MM.1S (cell line): ENCODE measurements at places on chromosomes 5 and 9.

DNA sequence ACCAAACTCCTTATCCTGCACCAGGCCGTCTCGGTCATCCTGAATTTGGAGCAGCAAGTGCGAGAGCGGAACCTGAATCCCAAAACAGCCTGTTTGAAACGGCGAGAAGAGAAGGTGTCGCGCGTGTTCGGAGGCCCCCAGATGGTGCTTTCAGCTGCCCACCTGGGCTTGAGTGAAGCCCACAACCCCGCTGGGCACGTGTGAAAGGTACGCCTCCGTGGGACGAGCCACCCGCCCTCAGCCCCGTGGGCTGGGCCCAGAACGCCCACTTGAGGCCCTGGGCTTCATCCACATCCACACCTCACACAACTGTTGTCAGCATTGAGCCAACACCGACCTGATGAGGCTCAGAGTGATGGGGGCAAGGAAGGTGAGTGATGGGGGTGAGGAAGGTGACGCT lies 72.8 kb downstream of the INSL6 start:
- no peak for DNase-seq

DNA sequence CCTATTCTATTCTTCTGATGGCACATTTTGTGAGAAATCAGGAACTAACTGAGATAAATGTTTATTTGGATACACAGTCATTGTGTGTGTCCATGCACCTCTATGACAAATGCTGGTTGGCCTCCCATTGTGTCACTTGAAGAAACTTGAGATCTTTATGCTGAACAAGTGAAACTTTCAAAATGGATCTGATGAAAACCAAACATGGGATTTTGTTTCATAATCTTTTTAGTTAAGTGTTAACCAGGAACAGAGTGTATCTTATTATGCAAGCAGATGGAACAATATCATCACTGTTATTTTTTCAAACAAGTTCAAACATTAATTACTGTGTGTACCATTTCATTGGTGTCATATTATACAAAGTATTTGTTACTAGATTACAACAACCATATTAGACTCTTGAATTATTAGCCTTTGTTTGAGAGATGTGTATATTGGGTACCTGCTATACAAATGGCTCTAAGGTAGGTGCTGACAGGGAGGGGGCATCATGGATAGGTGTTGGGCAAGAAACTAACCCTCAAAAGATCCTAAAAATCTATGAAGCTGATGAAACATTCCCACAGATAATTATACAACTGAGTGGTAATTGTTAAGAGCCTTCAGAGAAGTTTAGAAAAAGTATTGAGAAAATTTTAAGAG lies 159.8 kb downstream of the PALM2AKAP2 start:
- DNase-seq: no peak

GRCh38 chr5:179914032-179914755 lies 6.5 kb upstream of the TBC1D9B start:
- DNase-seq: no peak

- DNase-seq: no peak
Observed at GRCh38 chr9:108704156-108704852, 151.5 kb downstream of the ACTL7B start.

GRCh38 chr9:20929276-20929675 lies 102.2 kb downstream of the HACD4 start:
- no peak for DNase-seq

- peak; percentile 89 for DNase-seq
Observed at GRCh38 chr5:148090773-148091250, 27.0 kb downstream of the SPINK5 start.

- no peak for DNase-seq
Observed at GRCh38 chr9:4235871-4236804, 63.7 kb downstream of the GLIS3 start.

- DNase-seq: peak; percentile 91
Observed at GRCh38 chr9:89498852-89499480, 1.1 kb upstream of the SEMA4D start.

GRCh38 chr5:80865551-80865950 lies 94.6 kb upstream of the RASGRF2 start:
- DNase-seq: no peak

- no peak for DNase-seq
Observed at GRCh38 chr5:1874771-1875220, 7.9 kb downstream of the IRX4 start.

DNA sequence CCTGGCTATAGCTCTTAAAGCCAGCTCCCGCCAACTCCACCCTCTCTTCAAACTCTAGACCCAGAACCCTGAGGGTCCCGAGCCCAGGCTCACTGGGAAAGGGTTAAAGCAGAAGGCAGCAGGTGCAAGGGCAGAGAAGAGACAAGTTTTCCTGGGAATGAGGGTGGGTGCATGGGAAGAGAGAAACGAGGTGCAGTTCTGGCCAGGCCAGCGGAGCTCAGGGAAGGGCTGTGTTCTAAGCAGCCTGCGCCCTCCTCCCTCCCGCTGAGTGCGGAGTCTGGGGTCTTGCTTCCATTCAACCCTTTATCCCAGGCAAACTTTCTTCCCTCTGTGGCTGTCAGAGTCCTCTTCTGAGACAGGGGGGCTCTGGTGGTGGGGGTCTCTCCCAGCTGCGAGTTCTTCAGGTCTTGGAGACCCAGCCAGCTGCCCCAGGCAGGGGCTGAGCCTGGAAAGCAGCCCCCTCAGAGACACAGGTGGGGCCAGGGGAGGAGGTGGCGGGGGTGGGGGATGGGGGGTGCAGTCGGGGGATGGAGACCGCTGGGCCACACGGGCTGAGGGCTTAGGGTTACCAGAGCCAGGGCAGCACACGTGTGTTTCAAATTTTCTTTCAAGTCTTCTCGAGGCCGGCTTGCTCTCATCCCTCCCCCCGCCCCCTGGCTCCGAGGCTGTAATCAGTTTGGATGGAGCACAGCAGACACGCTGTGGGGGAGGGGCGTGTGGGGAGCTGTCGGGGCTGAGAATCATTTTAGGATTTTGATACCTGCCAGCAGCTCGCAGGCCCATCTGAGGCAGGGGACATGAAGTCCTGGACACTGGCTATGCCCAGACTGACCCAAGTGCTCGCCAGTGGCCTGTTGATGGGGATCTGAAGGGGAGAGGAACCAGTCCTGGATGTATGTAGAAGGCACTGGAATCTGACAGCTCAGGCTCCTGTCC lies 169.6 kb upstream of the SMIM23 start:
- no peak for DNase-seq

DNA sequence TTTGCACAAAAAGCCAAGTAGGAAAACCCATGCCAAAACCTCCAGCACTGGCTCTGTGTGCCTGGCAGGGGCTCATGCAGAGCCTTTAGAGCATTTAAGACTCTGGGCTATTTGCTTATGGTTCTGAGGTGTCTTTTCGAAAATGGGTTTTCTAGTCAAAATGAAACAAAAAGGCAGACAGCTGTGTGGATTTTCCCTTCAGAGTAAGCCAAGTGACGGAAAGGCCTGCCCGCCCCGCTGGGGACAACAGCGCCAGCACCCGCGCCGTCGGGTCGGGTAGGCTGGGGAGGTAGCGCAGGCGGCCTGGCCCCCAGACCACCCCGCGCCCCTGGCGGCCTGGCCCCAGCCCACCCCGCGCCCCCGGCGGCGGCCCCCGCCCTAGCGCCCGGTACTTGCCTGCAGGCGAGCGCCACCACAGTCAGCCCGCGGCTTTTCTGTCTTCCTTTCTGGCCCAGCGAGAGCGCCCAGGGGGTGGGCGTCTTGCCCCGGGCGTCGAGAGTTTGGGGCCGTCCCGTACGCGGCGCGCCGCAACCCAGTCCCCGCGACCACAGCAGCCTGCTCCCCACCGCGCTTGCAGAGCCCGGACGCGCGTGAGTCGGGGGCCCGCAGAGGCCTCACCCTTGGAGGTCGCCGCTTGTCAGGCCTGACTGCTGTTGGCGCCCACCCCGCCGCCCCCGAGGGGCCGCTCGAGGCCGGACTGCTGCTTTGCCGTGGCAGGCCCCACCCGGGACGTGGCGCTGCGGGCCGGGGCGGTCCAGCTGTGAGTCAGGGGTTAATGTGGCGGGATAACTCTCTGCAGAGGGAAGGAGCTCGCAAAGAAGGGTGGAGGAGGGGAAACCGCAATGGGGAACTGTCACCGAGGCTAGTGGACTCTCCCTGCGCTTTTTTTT lies at the start of gene TICAM2:
Gene TICAM2, minus strand, starts transcription at position 779 of the 890 bp plus-strand sequence. CDS start 21,223 bp downstream, outside the sequence.
- peak; percentile 64 for DNase-seq

DNA sequence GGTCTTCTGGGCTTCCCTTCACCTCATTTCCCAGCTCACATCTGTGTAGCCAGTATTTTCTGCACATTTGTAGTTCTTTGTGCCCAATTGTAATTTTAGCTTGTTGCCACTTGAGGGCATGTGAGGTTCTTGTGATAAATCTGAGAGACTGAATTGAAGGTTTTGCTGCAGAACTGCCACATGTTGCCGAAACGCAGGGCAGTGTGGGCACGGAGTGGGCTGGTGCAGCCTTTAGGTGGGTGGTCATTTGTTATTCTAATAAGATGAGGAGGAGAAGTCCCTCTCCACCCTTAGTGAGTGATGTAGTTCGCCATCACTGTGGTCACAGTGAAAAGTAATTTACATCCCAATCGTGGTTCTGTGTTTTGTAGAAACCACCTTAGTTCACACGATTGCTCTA lies 21.2 kb downstream of the OTULIN start:
- DNase-seq: peak; percentile 46

DNA sequence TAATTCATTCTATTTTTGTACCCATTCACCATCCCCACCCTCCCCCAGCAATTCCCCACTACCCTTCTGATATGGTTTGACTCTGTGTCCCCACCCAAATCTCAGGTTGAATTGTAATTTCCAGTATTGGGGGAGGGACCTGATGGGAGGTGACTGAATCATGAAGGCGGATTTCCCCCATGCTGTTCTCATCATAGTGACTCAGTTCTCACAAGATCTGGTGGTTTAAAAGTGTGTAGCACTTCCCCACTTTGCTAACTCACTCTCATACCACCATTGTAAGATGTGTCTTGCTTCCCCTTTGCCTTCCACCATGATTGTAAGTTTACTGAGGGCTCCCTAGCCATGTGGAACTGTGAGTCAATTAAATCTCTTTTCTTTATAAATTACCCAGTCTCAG lies 25.9 kb upstream of the TESK1 start:
- DNase-seq: no peak

- no peak for DNase-seq
Observed at GRCh38 chr9:79165020-79165780, 406.6 kb upstream of the TLE4 start.

DNA sequence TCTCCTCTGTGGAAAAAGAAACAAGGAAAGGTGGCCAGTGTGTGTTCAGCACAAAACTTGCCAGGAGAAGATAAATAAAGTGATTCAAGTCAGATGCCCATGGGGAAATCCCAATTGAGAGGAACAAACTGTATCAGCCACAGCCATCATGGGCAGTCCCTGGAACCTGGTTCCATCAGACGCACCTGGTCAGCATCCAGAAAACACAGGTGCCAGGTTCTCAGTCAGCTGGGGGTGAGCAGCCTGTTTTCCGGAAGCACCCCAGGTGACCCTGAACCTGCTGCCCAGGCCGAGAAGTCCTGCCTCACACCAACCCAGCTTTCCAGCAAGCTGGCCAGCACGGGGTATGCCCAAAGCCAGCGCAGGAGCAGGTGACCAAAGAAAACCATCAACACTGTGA lies 30.5 kb downstream of the PTCH1 start:
- no peak for DNase-seq

DNA sequence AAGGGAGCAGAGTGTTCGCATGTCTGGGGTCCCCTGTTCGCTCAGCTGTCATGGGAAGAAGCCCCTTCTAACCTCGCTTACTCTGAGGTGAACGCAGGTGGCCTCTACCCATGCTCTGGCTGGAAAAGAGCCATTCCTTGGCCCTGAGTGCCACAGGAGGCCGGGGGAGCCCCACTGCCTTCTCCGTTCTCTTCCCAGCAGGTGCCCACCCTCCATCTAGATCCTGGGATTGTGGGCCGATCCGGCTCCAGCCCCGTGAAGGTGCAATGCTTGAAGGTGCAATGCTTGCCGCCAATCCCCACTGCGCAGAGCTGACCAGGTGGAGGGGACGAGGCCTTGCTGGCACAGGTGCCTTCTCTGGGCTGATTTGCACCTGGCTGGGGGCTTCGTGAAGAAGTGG lies 95.4 kb downstream of the MRPL36 start:
- DNase-seq: no peak

DNA sequence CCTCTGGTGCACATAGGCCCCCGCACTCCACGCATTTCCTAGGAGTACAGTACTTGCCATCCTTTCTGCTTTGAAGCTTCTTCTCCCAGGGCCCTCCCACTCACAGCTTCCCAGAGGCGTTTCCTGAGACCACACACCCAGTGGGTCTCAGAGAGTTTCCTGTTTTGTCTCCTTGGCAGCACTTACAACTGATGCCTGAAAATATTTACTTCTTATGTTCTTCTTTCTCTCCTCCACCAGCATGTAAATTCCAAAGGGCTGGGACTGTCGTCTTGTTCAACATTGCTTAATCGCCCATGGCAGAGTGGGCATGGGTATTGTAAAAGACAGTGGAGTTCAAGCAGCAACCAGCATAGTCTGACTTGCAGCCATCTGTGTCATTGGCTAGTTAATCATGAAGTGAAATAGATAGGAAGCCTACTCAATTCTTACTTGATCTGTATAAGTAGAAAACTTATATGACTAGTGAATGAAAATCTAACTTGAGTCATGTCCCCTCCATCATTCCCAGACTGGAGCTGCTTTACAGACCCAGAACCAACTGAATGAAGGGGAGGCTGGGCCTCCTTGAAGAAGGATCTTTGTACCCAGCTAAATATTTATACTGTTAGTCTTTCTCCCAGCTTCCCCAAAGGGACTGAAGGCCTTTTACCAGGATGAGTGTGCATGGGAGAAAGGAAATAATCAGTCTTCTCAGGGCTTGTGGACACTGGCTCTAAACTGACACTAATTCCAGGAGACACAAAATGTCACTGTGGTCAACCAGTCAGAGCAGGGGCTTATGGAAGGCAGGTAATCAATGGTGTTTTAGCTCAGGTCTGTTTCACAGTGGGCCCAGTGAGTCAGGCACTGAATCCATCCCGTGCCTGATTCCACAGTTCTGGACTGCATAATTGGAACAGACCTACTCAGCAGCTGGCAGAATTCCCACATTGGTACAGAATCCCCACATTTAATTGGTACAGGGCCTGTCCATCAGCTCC lies 116.4 kb downstream of the SV2C start:
- DNase-seq: no peak

- DNase-seq: peak; percentile 9
Observed at GRCh38 chr5:168408561-168409305, 77.5 kb upstream of the RARS1 start.

GRCh38 chr9:101915482-101915881 lies 177.0 kb upstream of the GRIN3A start:
- no peak for DNase-seq

GRCh38 chr5:181221105-181221791 lies 1.8 kb upstream of the TRIM41 start:
- peak; percentile 21 for DNase-seq

DNA sequence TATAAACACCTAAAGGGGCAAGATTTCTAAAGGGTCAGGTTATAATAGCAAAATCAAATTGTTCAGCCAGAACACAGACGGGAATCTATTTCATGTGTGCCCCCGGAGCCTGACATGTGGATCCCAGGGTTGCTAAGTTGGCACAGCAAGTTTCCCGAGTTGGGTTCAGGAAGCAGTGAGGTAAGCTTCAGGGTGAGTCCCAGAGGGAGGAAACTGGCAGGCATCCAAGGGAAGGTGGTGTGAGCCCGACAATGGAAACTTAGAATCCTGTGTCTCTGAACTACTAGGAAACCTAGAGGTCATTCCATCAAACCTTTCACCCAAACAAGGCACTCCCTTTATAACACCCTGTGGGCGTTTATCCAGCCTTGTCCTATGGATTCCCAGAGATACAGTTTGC lies 98.4 kb downstream of the ADRB2 start:
- no peak for DNase-seq

- DNase-seq: peak; percentile 42
Observed at GRCh38 chr5:168165221-168165914, 126.1 kb upstream of the WWC1 start.

GRCh38 chr9:8679371-8679822 lies 879.8 kb upstream of the DMAC1 start:
- DNase-seq: no peak
